ENCODE measurements at places on chromosomes 11 and 22.

DNA sequence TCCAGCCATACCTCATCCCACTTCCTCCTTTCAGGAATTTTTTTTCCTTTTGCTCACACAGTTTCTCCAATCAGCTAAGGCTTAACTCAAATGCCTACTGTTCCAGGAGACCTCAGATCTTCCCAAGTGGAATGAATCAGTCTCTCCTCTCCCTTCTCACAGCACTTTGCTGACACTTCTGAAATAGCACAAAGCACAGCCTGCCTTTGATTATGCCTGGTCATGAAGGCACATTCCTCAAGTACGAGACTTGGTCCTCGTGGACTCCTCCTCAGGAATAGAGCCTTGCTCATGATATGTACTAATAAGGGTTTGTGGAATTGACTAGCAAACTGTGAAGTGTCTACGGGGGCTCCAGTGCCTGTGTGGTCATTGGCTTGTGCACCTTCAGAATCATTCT, 176.7 kb upstream of the TENM4 start:
- DNase-seq, result no peak

DNA sequence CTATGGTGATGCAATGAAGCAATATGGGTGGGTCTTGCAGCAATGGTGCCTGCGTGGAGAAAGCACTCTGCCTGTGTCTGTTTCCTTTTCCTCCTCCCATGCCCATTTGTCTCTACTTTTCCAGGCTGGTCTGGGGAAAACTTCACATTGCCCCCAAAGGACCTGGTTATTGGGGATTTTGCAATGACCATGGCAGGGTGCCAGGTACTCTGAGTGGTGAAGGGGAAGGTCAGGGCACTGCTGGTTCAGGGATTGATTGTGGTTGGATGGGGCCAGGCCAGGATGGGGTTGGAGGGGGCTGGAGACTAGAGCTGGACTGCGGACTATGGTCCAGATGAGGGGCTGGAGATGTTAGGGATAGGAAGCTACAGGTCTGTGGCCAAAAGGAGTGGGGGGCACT, 92.1 kb downstream of the INSC start:
- no peak for DNase-seq

- DNase-seq, result peak; percentile 65
These were observed 6.5 kb upstream of the CYB5R3 start for GRCh38 chr22:42655693-42656092.

DNA sequence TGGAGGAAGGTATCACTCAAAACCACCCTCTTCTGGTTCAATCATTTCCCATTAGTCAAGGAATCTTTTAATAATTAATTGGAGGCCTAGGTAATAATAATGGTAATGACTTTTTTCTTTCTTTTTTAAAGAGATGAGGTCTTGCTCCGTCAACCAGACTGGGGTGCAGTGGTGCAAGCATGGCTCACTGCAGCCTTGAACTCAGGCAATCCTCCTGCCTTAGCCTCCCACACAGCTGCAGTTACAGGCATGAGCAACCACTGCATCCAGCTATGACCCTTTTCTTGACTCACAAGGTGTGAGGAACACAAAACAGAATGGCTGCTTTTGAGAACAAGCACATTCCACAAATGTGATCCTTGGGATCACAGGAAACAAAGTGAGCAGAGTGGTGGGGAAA, 3.6 kb downstream of the POLDIP3 start:
- no peak for DNase-seq

- DNase-seq, result no peak
These were observed 17.4 kb upstream of the LRRC55 start for GRCh38 chr11:57164317-57164716.

GRCh38 chr11:47248304-47248663, 330 bp downstream of the ACP2 start:
- DNase-seq, result no peak

DNA sequence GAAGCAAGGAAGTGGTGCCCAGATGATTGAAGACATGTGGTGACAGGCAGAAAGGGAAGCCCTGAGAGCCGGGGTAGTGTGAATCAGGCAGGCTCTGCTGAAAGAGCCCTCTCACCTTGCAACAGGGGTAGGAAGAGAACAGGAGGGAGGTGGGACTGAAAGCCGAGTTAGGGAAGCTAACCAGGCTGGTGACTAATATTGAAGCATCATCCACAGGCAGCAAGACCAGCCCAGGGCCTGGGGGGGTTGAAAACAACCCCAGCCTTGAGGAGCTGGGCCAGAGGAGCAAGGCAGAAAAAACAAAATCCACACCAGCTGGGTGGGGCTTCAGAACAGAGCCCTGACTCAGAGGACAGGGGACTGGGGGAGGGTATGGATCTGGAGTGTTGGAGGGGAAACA, 35.0 kb upstream of the CRTAM start:
- no peak for DNase-seq

DNA sequence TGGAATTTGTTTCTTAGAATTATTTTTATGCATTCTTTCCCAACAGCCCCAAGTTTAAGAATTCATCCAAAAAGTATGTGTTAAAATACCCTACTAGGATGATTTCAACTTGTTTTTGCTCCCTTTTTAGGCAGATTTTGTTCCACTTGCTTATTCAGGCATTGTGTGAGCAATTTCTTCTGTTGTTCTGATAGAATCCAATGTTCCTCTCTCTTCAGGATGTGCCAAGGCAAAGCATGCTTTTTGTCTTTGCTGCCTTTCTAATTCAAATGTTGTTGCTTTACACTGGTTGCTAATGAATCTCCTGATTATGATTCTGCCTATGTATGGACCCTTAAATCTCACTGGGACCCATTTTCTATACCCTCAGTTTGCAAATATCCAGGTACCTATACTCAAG, 131.2 kb upstream of the ARHGAP42 start:
- DNase-seq, result no peak

- no peak for DNase-seq
These were observed 60.0 kb downstream of the GLYATL1 start for GRCh38 chr11:58999291-58999680.

GRCh38 chr22:22919041-22919440, 31.4 kb downstream of the IGLL5 start:
- DNase-seq, result no peak

- no peak for DNase-seq
These were observed 10.6 kb downstream of the PIK3IP1 start for GRCh38 chr22:31281733-31282132.

- DNase-seq, result no peak
These were observed 36.5 kb upstream of the CELSR1 start for GRCh38 chr22:46573781-46574437.

DNA sequence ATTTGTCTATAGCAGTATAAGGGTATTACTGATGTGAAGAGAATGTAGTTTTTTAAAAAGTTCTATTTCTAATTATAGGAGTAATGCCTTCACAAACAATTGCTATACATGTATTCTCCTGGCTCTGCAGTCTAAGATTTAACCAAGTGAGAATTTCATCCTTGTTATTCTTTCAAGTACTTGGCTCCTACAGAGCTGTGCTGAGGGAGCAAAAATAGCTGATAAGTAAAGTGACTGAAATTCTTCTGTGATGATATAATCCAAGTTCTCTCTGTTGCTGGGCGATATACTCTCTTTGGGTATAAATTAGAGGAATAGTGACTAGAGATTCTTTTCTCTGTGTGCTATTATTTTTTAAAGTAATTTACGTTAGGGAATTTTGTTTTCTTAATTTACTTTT, 68.0 kb downstream of the PGR start:
- no peak for DNase-seq

GRCh38 chr11:31437742-31438435, 68.2 kb downstream of the DNAJC24 start:
- DNase-seq, result no peak

DNA sequence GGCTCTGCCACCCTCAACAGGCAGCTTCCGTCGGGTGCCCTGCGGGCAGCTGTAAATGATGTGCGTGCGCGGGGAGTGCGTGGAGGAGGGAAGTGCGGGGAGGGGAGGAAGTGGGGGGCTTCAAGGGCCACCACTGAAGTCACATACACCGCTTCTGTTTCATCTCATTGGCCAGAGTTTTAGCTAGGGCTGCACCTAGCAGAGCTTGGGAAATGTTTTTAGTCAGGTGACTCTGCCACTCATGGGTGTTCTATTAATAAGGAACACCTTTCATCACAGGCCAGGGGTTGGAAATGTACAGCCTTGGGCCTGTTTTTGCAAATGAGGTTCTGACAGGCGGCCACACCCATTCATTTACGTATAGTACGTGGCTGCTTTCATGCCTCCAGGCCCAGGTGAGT, 14.6 kb downstream of the FAM118A start:
- no peak for DNase-seq

DNA sequence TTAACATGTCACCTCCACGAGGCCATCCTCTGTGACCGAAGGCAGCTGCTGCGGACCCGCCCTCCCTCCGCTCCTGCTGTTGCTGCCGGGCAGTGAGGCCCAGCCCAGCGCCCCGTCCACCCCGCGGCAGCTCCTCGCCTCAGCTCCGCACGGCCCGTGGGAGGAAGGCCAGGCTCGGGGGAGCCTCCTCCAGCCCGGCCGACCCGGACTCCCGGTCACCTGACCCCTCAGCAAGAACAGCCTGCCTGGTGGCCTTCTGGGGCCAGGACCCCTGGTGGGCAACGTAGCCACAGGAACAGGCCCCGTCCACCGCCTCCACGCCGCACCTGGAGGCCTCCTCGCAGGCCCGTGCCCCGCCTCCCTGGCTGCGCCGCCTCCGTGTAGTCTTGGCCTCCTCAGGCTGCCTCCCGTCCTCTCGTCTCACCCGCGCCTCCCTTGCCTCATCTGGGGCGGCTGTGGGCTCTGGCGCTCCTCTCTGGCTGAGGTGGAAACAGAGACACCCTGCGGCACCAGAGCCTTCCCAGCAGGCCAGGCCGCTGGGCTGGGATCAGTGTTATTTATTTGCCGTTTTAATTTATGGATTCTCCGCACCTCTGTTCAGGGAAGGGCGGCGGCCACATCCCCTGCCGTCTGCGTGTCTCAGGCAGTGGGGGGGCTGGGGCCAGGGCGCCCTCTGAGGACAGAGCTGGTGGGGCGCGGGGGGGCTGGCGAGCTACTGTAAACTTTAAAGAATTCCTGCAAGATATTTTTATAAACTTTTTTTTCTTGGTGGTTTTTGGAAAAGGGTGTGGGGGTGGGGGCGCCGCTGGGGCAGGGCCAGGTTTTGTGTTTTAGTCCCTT, 25.4 kb downstream of the MOB2 start:
- DNase-seq, result no peak

DNA sequence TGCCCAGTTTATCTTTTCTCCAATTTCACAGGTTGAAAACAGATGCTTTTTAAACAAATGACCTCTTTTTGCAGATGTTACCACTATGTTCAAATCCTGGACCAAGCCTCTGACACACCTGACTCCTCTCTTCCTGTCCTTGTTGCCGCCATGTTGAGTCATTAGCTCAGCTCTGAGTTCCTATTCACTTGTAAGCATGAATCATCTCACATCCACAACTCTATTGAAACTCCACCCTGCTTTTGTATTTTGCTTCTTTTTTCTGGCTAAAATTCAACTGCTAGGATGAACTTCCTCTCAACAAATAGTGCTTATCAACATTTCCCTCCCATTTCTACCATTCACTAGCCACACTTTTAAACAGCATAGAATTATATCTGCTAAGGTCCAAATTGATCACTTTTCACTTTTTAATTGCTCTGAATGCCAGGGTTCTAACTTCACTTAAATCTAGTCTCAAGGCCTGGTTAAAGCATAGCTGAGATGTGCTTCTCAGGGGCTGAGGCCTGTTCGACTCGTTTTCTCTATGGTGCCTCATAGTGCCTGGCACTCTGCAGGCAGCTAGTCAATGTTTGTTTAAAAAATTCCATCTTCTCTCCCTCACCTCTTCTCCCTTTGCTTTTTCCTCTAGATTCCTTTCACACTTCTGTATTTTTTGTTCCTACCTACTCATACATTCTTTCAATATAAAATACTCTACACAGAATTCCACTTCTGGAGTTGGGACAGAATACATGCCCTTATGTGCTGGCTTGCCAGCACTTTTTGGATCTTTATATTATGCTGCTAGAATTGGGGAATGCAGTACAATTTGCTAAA, 3.9 kb downstream of the JOSD1 start:
- no peak for DNase-seq

GRCh38 chr22:45757068-45757467, 85.4 kb downstream of the ATXN10 start:
- DNase-seq, result no peak

DNA sequence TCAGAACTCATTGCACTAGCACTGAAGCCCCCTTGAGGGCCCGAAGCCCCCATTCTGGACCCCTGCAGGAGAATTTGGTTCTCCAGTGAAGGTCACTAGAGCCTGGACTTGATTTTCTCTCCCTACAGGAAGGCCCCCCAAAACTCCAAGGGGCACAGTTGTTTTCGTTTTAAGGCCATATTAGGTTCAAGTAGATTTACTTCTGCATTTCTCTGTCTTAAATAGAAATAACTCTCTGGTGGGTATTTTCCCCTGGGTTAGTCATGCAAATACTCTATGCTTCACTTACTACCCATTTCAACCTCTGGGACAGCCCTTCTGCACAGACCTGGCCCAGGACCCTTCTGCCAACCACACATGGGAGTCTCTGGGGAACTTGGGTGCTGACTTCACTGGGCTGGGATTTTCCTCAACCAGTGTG, 41.6 kb downstream of the WEE1 start:
- peak; percentile 68 for DNase-seq

DNA sequence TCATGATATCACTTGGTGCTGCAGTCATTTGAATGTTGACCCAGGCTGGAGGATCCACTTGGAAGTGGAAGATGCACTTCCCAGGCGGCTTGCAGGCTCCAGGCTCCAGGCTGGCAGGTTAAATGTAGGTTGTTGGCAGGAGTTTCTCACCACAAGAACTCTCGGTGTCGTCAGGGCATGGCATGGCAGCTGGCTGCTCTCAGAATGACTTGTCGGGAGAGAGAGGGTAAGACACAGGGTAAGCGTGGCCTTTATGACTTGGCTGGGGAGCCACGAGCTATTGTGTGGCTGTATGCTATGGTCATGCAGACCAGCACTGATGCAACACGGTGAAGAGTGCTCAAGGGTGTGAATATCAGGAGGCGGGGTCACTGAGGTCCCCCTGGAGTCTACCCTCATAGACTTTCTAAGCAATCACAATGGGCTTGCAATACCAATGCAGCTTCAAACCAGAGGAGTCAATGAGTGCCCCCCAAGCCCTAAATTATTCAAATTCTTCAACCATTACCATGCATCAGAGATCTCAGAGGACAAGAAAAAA, 1027.7 kb downstream of the OPCML start:
- no peak for DNase-seq

GRCh38 chr11:133506551-133507094, 25.7 kb downstream of the OPCML start:
- DNase-seq, result no peak

DNA sequence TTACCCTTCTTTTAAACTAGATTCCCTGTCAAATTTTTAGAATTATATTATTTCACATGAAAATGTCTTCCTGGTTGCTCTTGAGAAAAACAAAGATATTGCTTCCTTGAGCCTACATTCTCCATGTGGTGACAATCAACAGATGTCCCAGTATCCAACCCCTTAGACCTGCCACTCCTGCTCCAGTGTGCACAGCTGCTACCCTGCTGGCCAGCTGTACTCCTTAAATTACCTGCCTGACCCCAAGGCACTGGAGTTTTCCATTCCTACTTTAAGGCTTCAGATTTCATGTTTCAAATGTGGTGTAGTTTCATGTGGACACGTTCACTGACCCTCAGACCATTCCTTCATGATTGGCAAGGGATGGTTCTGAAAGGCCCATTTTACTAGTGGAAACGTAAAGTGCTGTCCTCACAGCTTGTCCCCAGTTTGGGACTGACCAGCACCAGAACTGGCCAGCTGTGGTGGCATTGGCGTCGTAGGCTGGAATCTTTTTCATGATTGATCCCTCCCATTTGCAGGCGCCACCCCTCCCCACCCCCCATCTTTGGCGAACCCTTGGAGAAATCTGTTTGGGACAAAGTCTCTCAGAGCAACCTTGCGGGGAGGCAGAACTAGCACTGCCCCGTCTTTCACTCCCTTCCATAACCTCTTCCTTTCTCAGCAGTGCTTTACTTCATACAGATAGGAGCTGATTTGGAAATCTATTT, 123.5 kb downstream of the DBX1 start:
- no peak for DNase-seq
